Body of pancreas (tissue), 4 donors: ENCODE measurements at places on chromosomes 3 and 15. TPM values are rescaled to one million over a fixed set of nuclear protein-coding genes. Genes with fewer than 3 reads are reported as not detected.

- no peaks in the 10 kb centered on the region for H3K36me3 ChIP-seq
- H3K4me3 ChIP-seq, result no peak overlapping the region
- H3K27ac ChIP-seq, result no peak overlapping the region
- no peaks in the 10 kb centered on the region for H3K4me1 ChIP-seq
Measured at GRCh38 chr3:170465955-170466354, 47.3 kb downstream of the CLDN11 start.

DNA sequence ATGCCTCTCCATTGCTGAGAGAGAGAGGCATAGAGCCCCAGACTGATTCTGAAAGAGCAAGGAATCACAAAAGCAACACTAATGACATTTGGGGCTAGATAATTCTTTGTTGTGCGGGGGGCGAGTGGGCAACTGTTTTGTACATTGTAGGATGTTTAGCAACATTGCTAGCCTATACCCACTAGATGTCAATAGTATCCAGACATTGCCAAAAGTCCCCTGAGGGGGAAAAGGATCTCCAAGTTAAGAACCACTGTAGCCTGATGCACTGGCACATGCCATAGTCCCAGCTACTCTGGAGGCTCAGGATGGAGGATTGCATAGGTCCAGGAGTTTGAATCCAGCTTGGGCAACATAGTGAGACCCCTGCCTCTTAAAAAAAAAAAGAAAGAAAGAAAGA lies 22.8 kb upstream of the GOLM2 start:
- peaks cover 9% of the 10 kb centered on the region for H3K4me1 ChIP-seq
- H3K4me3 ChIP-seq, result no peak overlapping the region
- H3K27me3 ChIP-seq, result no peaks in the 10 kb centered on the region
- DNase-seq, result no peak
- H3K27ac ChIP-seq, result no peak overlapping the region

GRCh38 chr3:29226706-29227105 lies 54.2 kb upstream of the RBMS3 start:
- H3K27ac ChIP-seq, result no peak overlapping the region
- no peak overlapping the region for H3K4me3 ChIP-seq
- no peaks in the 10 kb centered on the region for H3K36me3 ChIP-seq
- no peaks in the 10 kb centered on the region for H3K27me3 ChIP-seq

The TTC21A gene
- 6.7 TPM for total RNA-seq

DNA sequence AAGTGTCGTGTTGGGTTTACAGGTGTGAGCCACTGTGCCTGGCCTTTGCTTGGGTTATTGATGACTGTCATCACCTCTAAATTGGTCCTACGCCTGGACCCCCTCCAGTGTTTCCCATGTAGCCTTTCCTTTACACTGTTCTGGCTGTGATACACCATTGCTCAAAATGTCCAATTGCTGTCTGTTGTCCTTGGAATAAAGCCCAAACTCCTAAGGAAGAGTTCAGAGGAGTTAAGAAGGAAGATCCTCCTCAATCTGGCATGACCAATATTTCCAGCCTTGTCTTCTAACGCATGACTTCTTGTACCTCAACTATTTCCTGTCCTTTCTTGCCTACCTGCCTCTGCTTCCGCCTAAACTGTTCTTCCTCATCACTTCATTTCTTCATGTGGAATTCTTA lies 113.1 kb downstream of the POLR2M start:
- no peaks in the 10 kb centered on the region for H3K36me3 ChIP-seq
- H3K27me3 ChIP-seq, result no peaks in the 10 kb centered on the region
- H3K27ac ChIP-seq, result no peak overlapping the region
- no peak for DNase-seq

DNA sequence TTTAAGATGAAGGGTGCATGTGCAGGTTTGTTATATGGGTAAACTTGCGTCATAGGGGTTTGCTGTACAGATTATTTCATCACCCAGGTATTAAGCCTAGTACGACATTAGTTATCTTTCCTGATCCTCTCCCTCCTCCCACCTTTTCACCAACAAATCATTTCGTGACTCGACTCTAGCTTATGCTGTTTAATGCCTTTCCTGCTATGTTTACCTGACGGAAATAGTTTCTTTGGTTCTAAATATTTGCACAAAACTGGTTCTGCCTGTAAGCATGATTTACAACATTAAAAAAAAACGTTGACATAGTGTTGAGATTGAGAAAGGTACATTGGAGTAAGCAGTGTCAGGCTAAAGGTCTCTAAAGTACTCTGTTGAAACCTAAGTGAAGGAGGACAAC lies 2.4 kb downstream of the GNL3 start:
- H3K27ac ChIP-seq, result peak overlapping the region; percentile 4
- no peak overlapping the region for H3K4me3 ChIP-seq
- H3K36me3 ChIP-seq, result peaks cover 25% of the 10 kb centered on the region
- no peaks in the 10 kb centered on the region for H3K27me3 ChIP-seq
- no peak for DNase-seq

- H3K4me1 ChIP-seq, result peaks cover 35% of the 10 kb centered on the region
- H3K27ac ChIP-seq, result peak overlapping the region; percentile 30
- no peak for DNase-seq
- H3K36me3 ChIP-seq, result peaks cover 18% of the 10 kb centered on the region
- H3K4me3 ChIP-seq, result no peak overlapping the region
Measured at GRCh38 chr15:88630798-88631463, 7.9 kb upstream of the ISG20 start.

The ADPRH gene
- 3.0 TPM for total RNA-seq

The MINAR1 gene
- total RNA-seq, result 3.0 TPM

DNA sequence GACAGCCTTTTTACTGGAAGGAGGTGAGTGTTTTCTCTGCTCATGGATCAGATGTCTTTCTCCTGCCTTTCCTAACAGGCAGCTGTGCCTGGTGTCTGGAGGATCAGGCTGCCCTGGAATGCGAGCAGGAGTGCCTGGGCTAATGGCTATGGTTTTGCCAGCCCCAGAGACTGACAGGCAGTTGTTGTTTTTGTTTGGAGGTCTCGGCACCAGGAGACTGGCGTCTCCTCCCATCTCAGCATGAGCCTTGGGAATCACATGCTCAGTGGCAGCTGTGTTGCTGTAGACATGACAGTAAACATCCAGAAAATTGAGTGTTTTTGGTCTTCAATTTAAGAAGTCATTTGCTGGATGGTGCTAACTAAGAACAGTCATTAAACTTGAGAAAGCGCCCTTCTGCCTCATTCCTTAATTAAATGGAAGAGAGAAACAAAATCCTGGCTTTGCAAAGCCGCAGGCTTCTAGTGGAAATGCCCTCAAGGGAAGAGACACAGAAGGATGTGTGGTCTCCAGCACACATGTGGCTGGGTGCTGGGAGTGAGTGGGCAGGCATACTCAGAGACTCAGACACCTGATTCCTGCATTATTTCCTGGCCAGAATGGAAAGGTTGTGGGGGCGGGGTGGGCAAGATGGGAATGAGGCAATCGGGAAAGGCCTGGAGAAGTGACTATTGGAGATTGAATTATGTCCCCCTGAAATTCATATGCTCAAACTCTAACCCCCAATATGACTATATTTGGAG lies 97.0 kb upstream of the NMNAT3 start:
- H3K4me1 ChIP-seq, result no peaks in the 10 kb centered on the region
- H3K36me3 ChIP-seq, result no peaks in the 10 kb centered on the region
- peak; percentile 29 for DNase-seq
- no peak overlapping the region for H3K4me3 ChIP-seq
- H3K27me3 ChIP-seq, result no peaks in the 10 kb centered on the region

- no peaks in the 10 kb centered on the region for H3K27me3 ChIP-seq
- no peak for DNase-seq
- no peak overlapping the region for H3K4me3 ChIP-seq
- H3K36me3 ChIP-seq, result no peaks in the 10 kb centered on the region
- no peaks in the 10 kb centered on the region for H3K4me1 ChIP-seq
- no peak overlapping the region for H3K27ac ChIP-seq
Measured at GRCh38 chr3:78249294-78249693, 1209.4 kb downstream of the ROBO2 start.

GRCh38 chr15:55195996-55196395 lies 745 bp downstream of the RSL24D1 start:
- peaks cover 3% of the 10 kb centered on the region for H3K36me3 ChIP-seq
- H3K27me3 ChIP-seq, result no peaks in the 10 kb centered on the region
- DNase-seq, result no peak
- peaks cover 21% of the 10 kb centered on the region for H3K4me1 ChIP-seq
- H3K4me3 ChIP-seq, result peak overlapping the region; percentile 24

- no peak overlapping the region for H3K27ac ChIP-seq
- no peak for DNase-seq
- H3K4me1 ChIP-seq, result no peaks in the 10 kb centered on the region
- no peak overlapping the region for H3K4me3 ChIP-seq
- H3K36me3 ChIP-seq, result no peaks in the 10 kb centered on the region
Measured at GRCh38 chr3:172846103-172846561, 95.6 kb downstream of the ECT2 start.

The HLTF gene
- total RNA-seq, result 10.9 TPM

DNA sequence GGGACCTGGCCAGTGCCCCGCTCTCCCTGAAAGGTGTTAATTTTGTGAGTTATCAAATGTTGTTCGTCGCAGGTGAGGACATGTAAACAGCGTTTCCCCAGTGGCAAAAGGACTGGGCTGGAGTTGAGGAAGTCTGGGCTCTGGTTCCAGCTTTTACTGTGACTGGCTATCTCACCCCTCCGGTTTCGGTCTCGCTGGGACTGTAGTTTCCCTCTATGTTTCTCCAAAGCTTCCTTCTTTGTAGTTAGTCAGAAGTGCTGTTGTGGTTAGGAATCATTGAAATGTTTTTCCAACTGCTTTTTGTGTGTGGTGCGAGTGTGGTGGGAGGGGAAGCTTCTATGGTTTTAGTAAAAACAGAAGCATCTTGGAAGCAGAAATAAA lies 990 bp upstream of the CLDN1 start:
- no peaks in the 10 kb centered on the region for H3K27me3 ChIP-seq
- peak overlapping the region; percentile 86 for H3K27ac ChIP-seq
- H3K4me1 ChIP-seq, result peaks cover 9% of the 10 kb centered on the region

DNA sequence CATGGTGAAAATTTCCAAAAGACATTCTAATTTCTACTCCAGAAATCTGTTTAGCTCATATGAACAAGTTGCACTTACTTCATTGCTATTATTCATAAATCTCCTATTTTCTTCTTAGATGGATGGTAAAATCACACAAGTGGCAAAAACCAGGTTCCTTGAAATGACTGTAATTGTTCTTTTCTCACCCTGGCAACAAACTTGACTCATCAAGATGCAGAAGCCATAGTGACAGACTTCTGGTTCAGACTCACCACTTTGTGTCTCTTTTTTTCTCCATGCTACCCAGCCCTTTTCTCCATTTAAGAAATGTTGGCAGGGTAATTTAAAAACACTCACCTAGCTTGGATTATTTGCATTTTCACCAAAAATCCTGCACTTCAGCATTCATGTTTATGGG lies 82.1 kb downstream of the LRRC28 start:
- H3K4me3 ChIP-seq, result no peak overlapping the region
- no peaks in the 10 kb centered on the region for H3K27me3 ChIP-seq
- no peaks in the 10 kb centered on the region for H3K36me3 ChIP-seq
- H3K27ac ChIP-seq, result no peak overlapping the region
- no peak for DNase-seq
- no peaks in the 10 kb centered on the region for H3K4me1 ChIP-seq

The CHRD gene
- 47.2 TPM for total RNA-seq

The STAC gene
- not detected for total RNA-seq

The GOLGA6L7 gene
- not detected for total RNA-seq

DNA sequence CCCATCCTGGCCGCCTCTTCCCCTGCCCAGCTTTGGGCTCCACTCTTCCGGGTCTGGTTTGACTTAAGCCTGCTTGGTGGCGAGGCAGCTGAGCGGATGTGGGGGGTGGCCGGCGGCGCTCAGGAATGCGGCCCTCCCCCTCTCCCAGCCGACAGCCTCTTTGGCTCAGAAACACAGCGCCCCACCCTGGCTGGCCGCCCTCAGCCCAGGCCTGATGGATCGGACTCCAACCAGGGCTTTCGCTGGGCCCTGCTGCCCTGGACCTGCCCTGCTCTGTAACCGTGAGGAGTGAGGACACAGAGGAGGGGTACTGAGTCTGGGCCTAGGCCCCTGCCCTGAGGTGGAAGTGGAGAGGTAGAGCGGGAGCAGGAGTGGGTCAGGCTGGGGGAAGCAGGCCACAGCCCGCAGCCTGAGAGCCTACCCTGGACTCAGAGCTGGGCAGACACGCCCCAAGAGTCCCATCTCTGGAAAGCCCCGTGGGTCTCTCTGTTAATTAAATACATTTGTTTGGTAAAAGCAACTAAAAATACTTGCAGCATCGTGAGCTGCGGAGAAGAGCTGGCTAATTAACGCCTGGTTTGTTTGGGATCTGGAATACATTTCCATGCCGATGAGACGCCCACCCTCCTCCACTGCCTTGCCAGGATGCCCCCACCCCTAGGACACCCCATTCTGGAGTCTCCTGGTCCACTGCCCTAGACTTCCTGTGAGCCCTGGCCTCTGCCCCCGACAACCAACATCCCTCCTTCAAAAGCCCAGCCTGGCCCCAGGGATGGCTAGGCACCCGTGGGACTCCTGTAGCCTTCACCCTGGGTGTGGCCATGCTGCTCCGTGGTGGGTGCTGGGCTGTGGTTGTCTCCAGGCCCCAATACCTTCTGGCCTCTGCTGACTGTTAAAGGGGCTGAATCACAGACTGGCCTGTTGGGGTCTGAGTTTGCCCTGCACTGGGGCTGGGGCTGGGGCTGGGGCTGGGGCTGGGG lies 19.6 kb downstream of the PLXNA1 start:
- no peak overlapping the region for H3K4me3 ChIP-seq
- H3K27me3 ChIP-seq, result no peaks in the 10 kb centered on the region
- H3K27ac ChIP-seq, result peak overlapping the region; percentile 41
- H3K36me3 ChIP-seq, result no peaks in the 10 kb centered on the region

DNA sequence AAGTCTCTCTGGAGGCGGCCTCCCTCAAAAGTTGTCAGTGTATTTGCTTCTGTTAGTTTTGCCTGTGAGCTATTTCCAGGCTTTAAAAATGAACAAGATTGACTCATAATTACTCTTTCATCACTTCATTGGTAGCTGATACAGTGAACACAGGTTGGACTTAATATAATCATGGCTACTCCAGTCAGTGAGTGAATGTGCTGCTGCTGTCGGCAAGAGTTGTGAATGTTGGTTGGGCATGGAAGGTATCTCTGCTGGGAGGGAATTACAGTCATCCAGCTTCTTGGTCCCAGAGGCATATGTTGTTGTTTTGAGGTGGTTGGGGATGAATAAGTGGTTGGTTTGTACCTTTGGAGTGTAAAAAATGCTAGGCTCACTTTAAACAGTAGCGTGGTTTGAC lies 11.5 kb downstream of the TCF12 start:
- H3K4me1 ChIP-seq, result peaks cover 33% of the 10 kb centered on the region
- no peak for DNase-seq
- H3K4me3 ChIP-seq, result no peak overlapping the region
- H3K27ac ChIP-seq, result no peak overlapping the region
- H3K27me3 ChIP-seq, result no peaks in the 10 kb centered on the region

The RPL29 gene
- total RNA-seq, result 792 TPM
